Immature natural killer cell (primary cell): ENCODE measurements at places on chromosomes 4 and X. TPM values are rescaled to one million over a fixed set of nuclear protein-coding genes. Genes with fewer than 3 reads are reported as not detected.

F8 gene
- polyA plus RNA-seq, result 1.1 TPM

NUDT11 gene
- polyA plus RNA-seq, result 8.9 TPM

GRCh38 chr4:75030649-75031235 is 97.8 kb downstream of the PARM1 start:
- no peak for DNase-seq

DNA sequence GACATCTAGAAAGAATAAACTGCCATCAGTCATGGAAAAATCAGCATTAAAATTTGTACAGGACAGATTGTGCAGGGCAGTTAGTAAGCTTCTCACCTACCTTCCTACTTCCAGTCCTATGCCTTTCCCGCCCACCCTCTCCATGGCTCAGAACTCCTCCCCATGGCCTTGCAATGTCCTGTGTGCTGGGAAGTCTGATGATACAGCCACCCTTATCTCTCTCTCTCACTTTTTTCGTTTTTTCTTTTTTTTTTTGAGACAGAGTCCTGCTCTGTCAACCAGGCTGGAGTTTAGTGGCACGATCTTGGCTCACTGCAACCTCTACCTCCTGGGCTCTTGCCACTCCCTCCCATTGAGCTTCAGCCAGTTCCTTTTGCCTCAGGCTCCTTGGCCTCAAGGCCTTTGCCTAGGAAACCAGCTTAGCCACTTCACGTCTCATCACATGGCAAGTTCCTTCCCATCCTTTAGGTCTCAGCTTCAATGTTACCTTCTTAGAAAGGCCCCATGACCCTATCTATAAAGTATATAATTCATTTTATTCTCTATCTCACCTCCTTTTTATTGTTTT is 259.7 kb downstream of the NKX6-1 start:
- no peak for DNase-seq

DNA sequence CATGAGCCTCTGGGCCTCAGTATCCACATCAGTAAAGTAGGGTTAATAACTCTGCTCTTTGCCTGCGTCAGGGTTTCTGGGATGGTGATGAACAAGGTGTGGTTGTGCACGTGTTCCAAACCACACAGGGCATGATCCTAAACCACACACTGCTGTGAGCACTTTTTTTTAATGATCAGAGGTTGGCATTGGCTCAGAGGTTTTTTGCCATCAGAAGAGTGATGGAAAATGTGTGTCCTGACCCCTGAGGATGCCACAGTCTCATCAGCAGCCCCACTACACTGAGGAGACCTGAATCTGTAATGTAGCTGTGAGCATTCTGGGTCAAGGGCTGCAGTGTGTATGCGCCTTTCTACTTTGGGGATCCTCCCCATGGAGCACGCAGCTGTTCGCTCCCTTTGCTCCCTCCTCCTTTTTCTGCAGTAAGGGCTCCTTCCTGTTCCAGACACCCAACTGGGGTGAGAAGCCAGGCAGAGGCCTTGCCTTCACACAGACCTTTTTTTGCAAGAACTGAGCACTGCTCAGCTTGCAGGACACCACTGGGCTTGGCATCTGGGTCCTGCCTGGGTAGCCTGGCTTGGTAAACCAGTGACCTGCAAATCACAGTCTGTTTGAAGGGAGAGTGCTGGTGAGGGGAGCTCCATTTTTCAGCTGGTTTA is 87.5 kb downstream of the MAMLD1 start:
- no peak for DNase-seq

DNA sequence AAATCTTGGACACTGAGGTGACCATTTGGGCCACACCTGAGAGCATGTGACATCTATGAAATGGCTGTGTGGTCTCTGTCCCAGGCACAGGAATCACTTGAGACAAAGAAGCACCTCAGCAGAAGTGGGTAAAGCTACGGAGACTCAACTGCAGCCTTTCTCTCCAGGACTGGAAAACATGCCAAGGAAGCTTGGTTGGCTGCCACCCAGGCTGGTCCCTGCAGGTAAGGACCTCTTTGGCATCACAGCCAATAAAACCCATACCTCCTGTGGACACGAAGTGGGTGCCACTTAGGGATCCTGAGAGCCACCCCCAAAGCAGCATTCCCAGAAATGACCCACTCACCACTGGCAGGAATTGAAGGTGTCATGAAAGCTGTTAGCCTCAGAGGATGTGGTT is 74.6 kb downstream of the LEF1 start:
- no peak for DNase-seq

UGT2B10 gene
- not detected for polyA plus RNA-seq

PNMA5 gene
- not detected for polyA plus RNA-seq

GRCh38 chr4:101345596-101346350 is 1.6 kb downstream of the PPP3CA start:
- DNase-seq, result peak; percentile 77

DNA sequence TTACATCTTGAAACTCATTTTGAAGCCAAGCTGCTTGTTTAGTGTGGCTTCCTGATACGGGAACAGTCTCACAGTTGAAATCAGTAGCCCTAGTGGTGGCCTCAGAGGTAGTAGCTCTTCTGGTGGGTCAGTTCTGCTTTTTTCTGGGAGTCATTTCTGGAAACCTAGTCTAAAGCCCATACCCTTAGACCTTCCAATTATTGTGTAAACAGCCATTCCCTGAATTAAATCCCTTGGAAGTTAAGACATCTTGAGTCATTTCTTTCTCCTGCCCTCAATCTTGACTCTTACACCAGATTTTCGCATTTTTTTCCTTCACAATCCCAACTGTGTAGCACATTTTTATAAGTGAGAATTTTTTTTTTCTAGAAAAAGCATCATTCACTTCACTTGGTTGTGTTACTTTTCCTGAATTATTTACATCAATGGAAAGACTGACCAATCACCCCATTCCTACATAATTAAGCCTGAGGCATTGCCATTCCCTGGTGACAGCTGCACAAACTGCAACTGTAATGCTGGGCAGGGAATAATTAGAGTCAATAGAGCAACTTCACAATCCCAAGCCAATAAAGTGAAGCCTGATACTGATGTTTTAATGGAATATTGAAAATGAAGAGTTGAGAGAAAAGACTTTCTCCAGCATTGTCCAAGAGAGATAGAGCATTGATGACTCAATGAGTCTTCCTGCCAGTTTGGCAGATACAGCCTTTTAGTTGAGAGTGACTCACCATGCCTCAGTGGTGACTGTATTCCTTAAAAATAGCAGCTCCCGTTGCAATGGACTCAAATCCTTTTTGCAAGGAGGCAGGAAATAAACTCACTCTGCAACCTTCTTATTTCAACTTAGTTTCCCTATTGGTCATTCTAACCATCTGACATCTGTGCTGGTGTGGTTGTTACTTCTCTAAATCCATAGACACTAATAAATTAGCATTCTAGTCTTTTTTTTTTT is 13.0 kb upstream of the SEPSECS start:
- no peak for DNase-seq

CASK gene
- polyA plus RNA-seq, result 7.0 TPM

BST1 gene
- polyA plus RNA-seq, result 1.1 TPM

- no peak for DNase-seq
These were observed 372.9 kb downstream of the KLHL13 start for GRCh38 chrX:117743469-117744251.

CCDC110 gene
- not detected for polyA plus RNA-seq

DNA sequence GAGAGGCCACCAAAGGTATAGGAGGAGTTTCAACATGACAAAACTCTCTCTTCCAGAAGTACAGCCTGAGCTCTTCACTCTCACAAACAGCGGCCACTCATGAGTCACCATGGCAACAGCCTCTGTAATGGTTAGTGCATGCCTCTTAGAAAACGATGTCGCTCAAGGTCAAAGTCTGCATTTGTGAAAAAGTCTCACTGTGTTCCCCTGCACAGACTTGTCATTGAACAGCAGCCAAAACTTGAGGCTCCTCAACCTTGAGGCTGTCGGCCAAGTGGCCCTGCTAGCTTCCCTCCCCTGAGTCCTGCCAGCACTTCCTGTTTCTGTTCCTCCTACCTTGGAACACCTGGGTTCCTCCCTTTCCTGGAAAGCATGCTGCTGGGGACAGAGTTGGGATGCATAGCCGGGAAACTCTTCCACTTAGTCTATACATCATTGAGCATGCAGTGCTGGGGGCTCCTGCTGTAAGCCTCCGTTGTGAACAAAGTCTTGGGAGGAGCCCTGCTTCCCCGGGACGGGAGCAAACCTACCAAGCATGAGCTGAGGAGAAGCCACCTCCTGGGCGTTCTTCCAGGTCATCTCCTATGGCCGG is 66.6 kb downstream of the ING2 start:
- no peak for DNase-seq

TLR3 gene
- 5.8 TPM for polyA plus RNA-seq

- no peak for DNase-seq
These were observed 36.7 kb downstream of the CHRDL1 start for GRCh38 chrX:110758781-110759422.

DNA sequence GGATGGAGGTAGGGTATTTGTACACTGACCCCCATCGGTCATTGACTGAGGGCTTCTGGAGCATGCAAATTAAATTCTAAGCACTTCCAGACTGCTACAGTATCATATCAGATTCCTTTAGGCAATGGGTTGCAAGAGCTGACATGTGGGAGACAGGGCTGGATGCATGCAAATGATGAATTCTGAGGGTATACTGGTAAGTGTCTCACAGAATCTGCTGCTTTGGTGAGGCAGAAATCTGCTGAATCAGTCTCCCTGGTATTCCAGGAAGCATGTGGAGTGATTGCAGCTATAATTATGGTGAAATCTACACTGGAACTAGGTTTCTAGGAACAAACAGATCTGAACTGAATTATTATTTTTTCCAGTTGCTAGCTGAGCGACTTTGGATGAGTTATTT is 684.9 kb upstream of the MAGEB2 start:
- no peak for DNase-seq

CT47C1 gene
- polyA plus RNA-seq, result not detected

DNA sequence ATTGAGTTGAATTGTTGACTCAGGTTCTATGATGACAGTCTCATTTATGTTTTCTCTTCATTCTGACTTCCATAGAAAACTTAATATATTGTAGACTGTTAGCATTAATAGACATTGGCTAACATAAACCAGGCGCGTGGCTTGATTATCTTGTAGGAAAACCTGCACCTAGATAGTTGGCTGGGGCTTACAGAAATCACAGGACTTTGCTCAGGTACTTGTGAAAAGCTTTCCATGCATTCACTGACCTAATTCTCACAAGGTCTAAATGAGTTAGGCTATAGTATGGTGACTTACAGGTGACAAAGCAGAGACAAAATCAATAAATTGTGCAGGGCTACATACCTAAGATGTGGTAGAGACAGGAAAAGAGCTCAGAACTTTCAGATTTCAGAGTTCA is 212.8 kb downstream of the GPAT3 start:
- no peak for DNase-seq

DNA sequence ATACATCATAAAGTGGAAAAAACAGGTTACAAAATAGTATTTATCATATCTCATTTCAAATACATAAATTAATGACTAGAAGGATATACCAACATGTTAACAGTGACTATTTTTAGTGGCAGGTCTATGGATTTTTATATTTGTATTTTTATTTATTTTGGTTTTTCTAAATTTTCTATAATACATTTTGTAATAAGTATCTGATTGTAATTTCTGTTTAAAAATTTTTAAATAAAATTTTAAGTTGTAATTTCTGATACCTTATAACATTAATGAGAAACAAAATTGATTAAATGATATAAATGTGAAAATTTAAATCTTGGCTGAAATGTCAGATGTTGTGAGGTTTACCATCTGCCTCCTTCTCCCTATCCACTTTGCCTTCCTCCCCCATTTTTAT is 2.5 kb downstream of the NONO start:
- no peak for DNase-seq

DNA sequence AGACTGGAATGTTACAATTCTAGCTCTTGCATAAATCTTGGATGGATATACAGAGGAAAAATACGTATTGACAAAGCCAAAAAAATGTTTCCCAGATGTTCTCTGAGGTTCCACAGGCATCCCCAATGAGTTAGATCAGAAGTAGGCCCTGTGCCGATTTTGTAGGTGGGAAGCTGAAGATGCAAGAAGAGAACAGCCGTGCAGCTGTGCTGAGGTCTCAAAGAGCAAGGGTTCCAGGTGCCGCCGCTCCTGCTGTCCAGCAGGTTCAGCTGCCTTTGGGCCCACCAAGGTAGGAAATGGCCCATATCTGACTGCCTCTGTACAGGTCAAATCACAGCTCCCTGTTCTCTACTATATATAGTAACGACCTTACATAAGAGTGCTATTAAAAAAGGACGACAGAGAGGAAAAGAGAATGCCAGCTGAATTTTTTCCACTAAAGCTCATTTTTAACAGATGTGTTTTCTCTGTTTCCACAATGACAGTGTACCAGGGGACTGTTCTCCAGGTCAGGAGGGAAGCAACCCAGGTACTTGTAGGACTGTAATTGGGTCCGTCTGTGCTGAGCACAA is 155.6 kb downstream of the CBR4 start:
- DNase-seq, result no peak

DNA sequence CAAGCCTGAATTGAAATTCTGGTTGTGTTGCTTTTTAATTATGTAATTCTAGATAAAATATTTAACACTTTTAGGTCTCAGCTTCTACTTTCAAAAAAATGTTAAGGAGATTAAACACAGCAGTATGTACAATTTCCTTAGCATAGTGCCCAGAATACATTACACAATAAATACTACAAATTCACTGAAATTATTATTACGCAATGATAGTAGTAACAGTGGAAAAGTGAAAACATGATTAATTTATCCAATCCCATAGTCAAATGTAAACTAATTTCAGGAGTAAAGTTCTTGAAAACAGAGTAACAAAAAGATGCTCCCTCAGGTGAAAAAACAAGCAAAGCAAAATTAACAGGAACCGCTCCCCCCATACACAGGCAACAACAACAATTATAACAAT is 1915.4 kb downstream of the STIM2 start:
- no peak for DNase-seq

DNA sequence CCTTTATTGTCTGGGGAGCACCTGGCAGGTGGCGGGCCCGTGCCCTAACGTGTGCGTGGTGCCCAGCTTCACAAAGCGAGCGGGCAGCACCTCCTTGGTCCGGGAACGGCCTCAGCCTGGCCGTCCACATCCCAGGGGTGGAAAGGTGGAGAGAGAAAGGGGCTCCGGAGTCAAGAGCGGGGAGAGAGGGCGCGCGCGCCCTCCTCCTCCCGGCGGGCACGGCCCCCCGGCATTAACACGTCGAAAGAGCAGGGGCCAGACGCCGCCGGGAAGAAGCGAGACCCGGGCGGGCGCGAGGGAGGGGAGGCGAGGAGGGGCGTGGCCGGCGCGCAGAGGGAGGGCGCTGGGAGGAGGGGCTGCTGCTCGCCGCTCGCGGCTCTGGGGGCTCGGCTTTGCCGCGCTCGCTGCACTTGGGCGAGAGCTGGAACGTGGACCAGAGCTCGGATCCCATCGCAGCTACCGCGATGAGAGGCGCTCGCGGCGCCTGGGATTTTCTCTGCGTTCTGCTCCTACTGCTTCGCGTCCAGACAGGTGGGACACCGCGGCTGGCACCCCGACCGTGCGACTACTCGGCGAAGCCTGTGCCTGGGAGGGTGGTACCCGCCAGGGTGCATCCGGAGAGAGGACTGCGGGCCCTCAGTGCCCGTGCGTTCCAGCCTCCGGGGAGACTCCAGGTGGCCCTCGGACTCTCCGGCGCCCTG is at the start of gene KIT:
Gene KIT, plus strand, starts transcription at position 407 of the 701 bp plus-strand sequence. Its CDS starts 58 bp downstream, at position 465.
- peak; percentile 40 for DNase-seq

DNA sequence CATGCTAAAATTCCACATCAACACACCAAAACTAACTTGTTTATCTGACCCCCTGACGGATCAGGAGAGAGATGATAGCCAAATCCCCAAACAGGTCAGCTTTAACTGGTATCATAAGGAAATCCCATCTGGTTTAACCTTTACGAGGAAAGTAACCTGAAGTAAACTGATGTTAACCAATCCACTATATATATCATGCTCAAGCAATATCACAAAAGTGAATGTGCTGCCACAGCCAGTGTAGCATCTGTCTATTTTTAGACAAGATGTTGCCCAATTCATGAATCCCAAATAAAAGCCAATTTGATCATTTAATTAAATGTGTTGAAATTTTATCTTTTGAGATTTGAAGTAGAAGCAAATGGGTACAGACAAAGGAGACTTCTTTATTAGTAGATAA is 44.5 kb downstream of the EGF start:
- DNase-seq, result no peak
